Femur (tissue), 1 donor: ENCODE measurements at places on chromosomes 11 and 22.

GRCh38 chr11:73537969-73538368 is 59.9 kb downstream of the FAM168A start:
- DNase-seq, result no peak

GRCh38 chr11:113529606-113530005 is 54.4 kb upstream of the DRD2 start:
- DNase-seq, result no peak

DNA sequence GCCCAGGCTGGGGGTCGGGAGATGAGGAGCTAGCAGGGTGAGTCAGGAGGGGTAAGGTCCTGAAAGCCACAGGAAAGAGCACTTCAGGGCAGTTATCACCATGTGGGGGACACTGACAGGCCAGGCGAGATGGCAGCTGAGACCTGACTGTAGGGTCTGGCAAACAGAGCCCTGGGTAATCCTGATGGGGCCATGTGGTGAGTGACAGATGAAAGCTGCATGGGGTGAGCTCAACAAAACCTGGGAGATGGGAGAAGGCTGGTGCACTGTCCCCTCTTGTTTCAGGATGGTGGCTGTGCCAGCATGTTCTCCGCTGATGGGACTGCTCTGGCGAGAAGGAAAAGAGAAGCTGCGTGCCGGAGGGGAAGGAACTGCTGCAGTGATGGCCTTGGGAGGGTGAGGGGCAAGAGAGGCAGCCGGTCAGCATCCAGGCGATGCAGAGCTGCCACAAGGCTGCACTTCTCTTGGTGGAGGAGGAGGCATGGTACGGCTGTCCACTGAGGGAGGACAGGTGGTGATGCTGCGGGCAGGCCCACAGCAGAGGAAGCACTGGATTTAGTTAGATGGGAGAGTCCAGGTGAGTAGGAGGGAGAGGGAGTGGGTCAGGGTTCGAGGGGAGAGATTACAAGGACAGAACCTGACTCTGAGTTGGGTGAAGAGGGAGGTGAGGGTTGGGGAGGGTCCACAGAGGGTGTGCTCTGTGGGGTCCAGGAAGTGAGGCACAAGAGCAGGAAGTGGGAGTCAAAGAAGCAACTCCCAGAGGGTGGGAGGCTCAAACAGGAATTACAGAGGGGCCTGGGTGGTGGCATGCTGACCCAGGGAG is 3.8 kb downstream of the TOP3B start:
- DNase-seq, result no peak

GRCh38 chr11:5937868-5938602 is 4.0 kb upstream of the OR56A3 start:
- DNase-seq, result no peak

GRCh38 chr22:25898707-25899365 is 156.8 kb downstream of the MYO18B start:
- no peak for DNase-seq

DNA sequence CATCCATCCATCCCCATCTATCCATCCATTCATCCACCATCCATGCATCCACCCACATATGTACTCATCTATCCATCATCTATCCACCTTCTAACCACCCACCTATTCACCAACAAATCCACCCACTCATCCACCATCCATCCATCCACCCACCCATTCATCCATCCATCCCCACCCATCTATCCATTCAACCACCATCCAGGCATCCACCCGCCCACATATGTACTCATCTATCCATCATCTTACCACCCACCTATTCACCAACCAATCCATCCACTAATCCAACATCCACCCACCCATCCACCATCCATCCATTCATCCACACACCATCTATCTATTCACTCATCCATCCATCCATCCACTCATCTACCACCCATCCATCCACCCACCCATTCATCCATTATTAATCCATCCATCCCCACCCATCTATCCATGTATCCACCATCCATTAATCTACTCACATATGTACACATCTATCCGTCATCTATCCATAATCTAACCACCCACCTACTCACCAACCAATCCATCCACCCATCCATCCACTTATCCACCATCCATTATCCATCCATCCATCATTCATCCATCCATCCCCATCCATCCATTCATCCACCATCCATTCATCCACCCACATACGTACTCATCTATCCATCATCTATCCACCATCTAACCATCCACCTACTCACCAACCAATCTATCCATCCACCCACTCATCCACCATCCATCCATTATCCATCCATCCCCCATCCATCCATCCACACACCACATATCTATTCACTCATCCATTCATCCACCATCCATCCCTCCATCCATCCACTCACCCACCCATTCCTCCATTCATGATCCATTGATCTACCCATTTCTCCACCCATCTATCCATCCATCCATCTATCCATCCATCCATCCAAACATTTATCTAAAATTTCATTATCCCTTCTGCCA is 940.0 kb downstream of the BRD1 start:
- no peak for DNase-seq

DNA sequence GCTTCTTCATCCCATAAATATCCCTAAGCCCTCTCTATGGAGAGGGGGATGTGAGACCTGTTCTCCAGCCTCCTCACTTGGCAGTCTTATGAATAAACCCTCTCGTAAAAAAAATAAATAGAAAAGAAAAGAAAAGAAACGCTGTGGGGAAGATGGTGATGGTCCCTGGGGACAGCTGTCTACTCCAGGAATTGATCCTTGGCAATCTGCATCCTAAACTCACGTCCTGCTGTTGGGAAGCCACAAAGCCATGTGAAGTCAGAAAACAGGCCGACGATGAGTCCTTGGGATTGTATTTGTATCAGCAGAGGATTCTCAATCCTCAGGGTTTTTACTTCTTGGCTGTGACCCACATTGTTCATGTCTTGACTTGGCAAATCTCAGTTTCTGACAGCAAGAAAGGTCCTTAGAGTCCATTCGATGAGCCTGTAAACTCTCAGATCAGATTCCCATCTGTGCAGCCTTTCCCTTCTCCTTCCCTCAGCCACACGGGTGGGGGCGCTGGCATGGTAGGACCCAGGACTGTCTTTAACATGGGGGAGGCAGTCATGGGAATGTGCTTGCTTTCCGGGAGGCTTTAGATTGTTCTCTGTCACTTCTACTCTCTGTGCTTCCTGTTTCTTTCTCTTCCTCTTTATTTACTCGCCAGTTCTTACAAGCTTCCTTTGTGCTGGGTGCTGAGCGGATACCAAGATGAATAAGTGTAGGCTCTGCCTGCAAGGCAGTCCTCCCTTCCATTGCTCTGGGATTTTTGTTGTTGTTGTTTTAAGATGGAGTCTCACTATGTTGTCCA is 24.9 kb downstream of the TCP11L1 start:
- DNase-seq, result no peak

GRCh38 chr22:27624042-27624441 is 177.5 kb downstream of the MN1 start:
- no peak for DNase-seq

DNA sequence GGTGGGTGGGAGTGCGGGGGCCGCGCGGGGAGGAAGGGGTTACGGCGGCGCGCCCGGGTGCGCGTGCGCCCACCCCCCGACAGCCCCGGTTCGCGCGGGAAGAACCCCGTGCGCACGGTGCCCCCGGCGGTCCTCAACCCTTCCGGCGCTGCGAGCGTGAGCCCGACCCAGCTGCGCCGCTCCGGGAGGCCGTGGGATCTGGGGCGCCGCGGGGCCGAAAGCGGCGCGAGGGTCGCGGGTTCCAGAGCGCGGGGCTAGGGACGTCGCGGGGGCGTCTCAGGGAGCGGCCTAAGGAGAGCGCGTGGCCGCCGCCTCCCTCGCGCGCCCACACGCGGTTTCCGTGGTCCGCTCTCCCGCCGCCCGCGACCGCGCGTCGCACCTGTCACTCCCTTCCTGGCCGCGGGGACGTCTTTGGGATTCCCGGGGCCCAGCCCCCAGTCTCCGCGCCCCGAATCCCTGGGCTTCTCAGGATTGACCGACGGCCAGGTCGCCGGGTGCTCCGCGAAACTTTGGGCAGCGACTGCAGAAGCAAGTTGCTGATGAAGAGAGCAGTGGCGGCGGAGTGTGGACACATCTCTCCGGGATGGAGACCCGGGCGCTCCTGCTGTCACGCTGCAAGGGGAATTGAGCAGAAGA is 582 bp downstream of the SREBF2 start:
- DNase-seq, result peak; percentile 57

DNA sequence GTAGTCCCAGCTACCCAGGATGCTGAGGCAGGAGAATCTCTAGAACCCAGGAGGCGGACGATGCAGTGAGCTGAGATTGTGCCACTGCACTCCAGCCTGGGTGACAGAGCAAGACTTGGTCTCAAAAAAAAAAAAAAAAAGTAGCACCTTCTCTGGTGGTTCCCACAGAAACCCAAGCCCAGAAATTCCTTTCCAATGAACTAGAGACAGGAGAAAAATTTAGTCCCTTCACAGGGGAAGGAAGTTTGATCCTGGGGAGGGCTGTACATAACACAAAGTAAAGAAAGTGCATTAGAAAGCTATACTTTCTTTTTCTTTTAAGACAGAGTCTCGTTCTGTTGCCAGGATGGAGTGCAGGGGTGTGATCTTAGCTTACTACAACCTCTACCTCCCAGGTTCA is 25.5 kb upstream of the APOA1 start:
- no peak for DNase-seq

GRCh38 chr11:47571895-47572294 is 6.5 kb downstream of the PTPMT1 start:
- no peak for DNase-seq

- no peak for DNase-seq
Measured at GRCh38 chr11:66080055-66080817, 10.2 kb downstream of the PACS1 start.

DNA sequence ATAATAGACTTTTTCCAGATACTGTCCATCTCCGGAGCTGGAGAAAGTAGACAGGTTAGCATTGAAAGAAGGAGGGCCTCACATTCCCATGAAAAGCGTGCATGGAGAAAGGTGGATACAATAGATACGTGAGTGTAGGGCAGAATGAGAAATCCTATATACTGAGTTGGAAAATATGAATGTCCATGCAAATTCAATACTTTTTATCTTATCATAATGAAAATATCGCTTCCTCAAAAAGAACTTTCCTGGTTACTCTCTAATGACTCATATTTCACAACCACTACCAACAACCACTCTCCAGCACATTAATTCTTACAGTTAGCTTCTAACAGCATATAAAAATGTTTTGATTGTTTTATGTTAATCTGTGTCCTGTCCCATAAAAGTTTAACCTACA is 22.0 kb upstream of the MS4A6A start:
- DNase-seq, result no peak

GRCh38 chr11:720642-721246 is 14.7 kb downstream of the EPS8L2 start:
- no peak for DNase-seq
